ENCODE measurements at places on chromosomes 5 and 9.

DNA sequence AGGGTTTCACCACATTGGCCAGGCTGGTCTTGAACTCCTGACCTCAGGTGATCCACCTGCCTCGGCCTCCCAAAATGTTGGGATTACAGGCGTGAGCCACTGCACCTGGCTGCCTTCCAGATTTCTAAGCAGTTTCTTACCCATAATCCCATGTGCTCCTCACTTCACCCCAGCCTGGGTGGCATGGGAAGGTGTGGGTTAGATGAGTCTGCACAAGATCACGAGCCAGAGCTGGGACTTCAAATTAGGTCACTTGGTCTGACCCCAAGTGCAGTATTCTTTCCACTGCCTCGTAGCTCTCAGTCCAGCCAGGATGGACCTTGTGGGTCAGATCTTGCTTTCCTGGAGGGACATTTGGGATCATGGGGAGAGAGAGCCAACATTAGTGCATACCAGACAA lies 37.5 kb upstream of the STRBP start:
- DNase-seq, result no peak

DNA sequence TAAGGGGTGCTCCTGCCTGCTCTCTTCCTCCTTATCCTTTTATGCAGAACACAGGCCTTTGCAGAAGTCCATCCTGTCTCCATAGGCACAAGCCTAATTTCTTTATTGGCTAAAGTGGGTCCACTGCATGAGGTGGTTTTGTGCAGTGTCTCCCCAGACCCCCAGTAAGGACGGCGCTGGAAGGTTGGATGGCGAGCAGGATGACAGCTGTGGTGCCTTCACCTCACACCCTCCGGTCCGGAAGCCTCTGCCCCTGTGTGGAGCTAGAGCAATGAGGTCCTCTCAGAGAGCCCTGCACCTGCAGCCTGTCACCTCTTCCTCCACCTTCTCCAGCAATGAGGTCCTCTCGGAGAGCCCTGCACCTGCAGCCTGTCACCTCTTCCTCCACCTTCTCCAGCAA lies 393.7 kb upstream of the IRX1 start:
- peak; percentile 54 for DNase-seq

DNA sequence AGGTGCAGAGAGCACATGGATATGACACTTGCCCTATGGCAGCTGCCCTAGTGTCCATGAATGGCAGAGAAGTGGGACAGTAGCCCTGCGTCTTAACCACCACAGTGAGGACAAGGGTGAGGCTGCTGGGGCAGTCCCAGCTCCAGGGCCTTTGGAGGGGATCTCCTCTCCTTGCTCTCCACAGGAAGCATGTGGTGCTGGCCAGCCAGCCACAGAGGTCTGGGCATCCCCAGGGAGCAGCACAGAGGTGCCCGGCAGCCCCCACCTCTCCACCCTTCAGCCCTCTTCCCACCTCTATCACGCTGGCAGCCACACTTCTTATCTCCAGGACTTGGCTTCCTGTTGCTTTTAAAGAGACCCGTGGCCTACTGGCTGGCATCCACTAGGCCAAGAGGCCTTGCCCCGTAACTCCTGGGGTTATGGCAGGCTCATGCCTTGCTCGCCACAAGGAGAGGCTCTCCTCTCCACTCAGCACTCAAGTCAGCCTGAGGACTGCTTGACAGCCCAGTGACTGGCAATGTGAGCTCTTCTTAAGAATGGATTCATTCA lies 21.9 kb downstream of the CSF2 start:
- DNase-seq, result no peak

DNA sequence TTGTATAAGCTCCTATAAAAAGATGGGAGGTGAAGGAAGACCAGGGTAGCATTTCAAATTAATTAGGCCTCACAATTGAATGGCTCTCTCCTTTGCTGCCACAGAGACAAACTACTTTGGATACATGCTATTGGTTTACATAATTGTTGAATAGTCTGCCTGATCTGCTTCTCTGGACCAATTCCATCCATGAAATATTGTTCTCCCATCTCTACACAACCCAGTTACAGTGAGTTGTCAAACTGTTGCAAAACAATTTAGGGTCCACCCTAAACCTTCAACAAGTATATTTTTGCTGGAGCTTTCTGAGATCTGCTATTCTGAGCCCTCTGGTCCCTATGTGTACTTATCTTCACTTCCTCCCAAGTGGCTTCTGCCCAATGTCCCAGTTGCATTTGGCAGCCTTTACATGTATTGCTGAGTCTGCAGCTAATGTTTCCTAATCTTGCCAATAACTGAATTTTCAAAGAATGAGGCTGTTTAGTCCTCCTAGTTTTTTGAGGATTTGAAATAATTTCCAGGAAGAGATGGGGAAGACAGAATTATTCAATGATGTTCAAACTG lies 38.9 kb downstream of the AGTPBP1 start:
- DNase-seq, result no peak

- DNase-seq, result no peak
Observed at GRCh38 chr5:114097570-114097969, 264.3 kb upstream of the KCNN2 start.

- DNase-seq, result no peak
Observed at GRCh38 chr5:75509546-75509945, 1.9 kb downstream of the CERT1 start.

DNA sequence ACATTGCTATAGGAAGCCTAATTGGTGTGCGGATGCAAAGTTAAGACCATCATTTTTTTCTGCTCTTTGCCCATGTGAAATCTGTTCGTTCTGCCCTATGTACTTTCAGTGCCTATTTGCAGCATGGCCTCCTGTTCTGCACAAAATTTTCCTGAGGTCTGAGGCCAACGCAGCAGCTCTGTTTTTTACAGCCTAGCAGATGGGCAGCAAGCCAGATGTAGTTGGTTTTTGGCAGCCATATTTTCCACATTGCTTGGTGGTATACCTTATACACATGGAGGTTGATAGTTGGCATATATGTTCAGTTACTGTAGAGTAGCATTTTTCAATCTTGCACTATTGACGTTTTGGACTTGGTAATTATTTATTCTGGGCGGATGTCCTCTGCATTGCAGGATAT lies 133.5 kb upstream of the MRPS30 start:
- DNase-seq, result no peak

GRCh38 chr5:17431272-17432050 lies 66.6 kb upstream of the TAF11L2 start:
- no peak for DNase-seq

DNA sequence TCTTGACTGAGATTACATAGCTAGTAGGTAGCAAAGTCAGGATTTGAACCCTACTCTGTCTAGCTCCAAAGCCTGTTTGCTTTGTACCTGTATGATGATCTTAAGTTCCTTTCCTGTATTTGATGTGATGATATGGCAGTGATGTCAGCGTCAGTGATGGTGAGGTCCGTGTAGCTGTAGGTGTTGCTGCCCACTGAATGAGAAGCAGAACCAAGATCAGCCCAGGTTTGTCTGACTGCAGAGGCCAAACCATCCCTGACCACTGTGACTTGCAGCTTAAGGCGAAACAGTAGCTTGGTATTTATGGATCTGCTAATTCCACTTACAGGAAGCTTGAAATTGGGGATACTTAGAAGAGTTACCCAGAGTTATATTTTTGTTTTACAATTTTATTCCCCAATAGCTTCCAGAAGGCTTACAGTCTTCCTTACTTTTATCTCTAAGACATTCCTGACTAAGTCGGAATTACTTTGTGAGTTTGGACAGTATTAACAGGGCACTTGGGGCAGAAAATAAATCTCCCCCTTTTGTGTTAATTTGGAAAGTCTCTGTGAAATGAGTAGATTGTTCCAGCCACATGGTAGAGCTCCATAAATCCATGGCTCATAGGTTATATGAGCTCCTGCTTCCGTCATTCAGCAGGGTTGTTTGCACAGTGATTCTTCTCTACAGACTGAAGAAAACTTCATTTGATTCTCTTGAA lies 273.4 kb downstream of the NR3C1 start:
- no peak for DNase-seq

- no peak for DNase-seq
Observed at GRCh38 chr9:69339620-69340019, 14.6 kb downstream of the ENTREP1 start.

GRCh38 chr5:57834829-57835608 lies 352.4 kb upstream of the ACTBL2 start:
- no peak for DNase-seq

DNA sequence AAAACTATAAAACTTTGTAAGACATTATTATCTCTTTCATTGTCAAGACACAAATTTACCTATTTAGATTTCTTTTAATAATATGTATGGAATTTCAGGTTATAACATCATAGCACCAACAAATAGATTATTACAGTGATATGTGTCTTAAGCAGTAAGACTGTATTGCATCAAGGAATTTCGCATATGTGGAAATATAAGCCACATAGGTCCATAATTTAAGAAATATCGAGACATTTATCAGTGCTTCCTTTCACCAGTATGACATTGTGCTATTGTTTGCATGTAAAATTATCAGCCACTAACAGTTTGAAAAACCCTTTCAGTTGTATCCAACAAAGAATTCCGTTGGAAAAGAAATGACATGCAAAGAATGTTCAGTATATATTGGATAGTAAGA lies 186.7 kb upstream of the RASA1 start:
- no peak for DNase-seq

DNA sequence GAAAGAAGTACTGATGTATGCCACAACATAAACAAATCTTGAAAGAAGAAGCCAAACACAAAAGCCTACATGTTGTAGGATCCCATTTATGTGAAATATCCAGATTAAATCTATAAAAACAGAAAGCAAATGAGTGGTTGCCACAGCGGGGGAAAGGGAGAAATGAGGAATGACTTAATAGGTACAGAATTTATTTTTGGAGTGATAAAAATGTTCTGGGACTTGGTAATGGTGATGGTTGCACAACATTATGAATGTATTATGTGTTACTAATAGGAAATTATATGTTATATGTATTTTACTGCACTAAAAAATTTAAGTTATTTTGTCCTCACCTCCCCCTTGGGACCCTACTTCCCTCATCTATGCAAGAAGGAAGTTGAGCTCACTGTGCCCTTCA lies 16.4 kb upstream of the TTC1 start:
- DNase-seq, result no peak

GRCh38 chr5:71740015-71740753 lies 21.1 kb downstream of the CARTPT start:
- no peak for DNase-seq

GRCh38 chr5:77937015-77937908 lies 161.1 kb upstream of the TBCA start:
- no peak for DNase-seq

DNA sequence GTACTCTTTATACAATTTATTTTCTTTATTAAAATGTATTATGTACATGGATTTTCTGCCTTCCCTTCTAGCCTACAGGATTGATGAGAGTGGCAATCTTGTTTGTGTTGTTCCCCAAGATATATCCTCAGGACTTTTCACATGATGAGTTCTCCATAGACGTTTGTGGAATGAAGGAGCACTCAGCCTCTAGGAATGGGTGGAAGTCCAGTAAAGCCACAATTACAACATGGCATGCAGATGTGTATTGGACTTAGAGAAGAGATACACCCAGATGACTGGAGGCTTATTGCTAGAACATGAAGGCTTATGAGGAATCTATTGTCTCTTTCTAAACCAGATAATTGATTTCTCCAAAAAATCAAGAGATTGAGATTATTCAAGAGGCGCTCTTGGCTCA lies 8.2 kb upstream of the DOCK2 start:
- no peak for DNase-seq

- peak; percentile 89 for DNase-seq
Observed at GRCh38 chr9:133792721-133793470, 54.7 kb upstream of the SARDH start.

GRCh38 chr5:42756606-42757601 lies at the start of gene CCDC152:
Gene CCDC152, plus strand, starts transcription at chr5:42756818. Its CDS starts 2,304 bp downstream, at chr5:42759122.
- DNase-seq, result peak; percentile 67

GRCh38 chr5:53476531-53477480 lies 3.6 kb upstream of the FST start:
- DNase-seq, result no peak

- DNase-seq, result no peak
Observed at GRCh38 chr9:70257991-70258691, 637 bp upstream of the SMC5 start.

DNA sequence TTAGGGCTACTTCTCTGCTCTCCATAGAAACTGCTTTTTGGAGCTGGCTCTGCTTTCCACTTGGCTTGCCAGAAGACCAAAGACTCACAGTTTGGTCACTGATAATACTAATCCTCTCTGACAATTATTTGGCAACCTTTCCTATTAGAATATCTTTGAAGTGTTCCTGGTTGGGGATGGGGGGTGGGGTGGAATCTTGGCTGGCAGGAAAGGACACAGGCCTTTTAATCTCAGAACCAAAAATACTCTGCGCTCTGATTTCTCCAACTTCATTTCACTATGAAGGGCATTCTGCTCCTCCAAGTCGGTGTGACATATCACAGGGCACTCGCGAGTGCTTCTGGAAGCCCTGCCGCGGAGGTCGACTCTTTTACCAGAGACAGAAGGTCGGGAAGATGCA lies 1329.0 kb upstream of the WWC1 start:
- DNase-seq, result peak; percentile 77

DNA sequence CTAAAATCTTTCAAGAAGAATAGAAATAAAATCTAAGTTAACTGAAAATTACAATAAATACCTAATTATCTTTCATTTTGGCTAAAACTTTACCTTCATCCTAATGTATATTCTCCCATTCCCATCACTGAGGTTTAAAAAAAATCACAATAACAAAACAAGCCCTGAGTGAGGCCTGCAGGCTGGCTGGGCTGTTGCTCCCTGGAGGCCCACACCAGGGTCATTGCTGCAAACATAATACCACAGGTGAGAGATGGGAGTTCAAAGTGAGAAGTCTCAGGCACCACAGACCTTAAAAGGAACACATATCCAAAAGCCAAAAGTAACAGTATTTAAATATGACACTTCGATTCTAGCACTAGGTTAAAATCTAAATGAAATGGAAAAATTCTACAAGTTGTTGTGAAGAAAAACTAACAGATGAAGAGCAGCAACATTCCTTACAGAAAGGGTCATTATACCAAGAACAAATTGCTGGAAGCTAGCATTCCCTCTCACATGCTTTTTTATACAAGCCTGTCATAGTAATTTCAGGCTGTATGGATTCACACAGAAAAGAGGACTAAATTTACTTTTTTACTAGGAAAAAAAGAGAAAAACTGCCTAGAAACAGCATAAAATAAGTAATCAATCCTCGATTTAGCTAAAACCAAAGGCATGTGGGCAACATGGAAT lies 57.8 kb downstream of the AUH start:
- DNase-seq, result no peak

- DNase-seq, result no peak
Observed at GRCh38 chr5:136132087-136132486, 558 bp upstream of the SMAD5 start.
